ENCODE measurements at places on chromosomes 2 and 18.

- DNase-seq = no peak
Measured at GRCh38 chr2:237738255-237738654, 60.3 kb upstream of the RBM44 start.

DNA sequence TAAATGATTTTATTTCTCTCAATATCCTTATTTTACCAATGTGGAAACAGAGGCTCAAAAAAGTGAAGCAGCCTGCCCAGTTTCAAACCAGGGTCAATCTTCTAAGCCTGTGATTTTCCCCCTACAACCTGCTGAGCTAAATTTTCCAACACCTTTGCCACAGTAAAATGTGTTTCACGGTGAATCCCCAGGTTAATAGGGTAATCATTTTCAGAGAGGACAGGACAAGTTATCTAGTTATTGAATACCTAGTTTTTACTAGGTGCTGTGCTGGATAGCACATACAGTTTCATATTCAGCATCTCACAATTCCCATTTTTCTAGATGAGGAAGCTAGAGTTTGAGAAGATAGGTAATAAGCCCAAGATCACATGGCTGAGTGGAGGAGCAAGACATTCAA is 236.6 kb downstream of the PTH2R start:
- DNase-seq = no peak

GRCh38 chr2:127662937-127663565 is 12.3 kb downstream of the LIMS2 start:
- DNase-seq = no peak

DNA sequence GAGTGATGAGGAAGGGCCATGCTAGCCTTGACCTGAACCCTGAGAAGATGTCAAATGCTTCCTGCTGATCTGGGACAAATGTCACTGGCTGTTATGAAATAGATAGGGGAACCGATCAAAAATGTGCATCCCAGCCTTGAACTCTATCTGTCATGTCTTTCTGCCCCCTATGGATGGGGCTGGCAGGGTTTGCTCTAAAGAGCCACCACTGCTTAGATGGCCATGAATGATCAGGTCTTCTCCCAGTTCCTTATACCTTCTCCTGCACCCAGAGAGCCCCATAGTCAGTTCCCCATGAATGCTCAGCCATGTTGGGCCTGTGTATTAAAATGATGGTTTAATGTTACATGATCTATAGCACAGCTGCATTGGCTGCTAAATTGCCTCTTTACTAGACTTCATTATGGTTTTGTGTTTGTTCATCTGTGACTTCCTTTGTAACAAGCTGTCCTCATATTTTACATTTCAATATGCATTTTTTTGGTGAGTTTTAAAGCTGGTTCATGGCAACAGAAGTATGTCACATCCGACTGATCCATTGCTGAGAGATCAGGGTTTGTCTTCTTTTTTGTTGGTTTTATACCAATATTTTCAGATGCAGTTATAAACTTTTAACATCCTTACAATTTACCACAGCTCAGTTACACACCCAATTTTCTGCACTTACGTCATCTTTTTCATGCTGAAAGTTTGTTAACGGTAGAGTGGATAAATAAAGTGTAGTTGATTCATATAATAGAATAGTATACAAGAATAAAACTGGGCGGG is 56.3 kb upstream of the SMAD2 start:
- no peak for DNase-seq

DNA sequence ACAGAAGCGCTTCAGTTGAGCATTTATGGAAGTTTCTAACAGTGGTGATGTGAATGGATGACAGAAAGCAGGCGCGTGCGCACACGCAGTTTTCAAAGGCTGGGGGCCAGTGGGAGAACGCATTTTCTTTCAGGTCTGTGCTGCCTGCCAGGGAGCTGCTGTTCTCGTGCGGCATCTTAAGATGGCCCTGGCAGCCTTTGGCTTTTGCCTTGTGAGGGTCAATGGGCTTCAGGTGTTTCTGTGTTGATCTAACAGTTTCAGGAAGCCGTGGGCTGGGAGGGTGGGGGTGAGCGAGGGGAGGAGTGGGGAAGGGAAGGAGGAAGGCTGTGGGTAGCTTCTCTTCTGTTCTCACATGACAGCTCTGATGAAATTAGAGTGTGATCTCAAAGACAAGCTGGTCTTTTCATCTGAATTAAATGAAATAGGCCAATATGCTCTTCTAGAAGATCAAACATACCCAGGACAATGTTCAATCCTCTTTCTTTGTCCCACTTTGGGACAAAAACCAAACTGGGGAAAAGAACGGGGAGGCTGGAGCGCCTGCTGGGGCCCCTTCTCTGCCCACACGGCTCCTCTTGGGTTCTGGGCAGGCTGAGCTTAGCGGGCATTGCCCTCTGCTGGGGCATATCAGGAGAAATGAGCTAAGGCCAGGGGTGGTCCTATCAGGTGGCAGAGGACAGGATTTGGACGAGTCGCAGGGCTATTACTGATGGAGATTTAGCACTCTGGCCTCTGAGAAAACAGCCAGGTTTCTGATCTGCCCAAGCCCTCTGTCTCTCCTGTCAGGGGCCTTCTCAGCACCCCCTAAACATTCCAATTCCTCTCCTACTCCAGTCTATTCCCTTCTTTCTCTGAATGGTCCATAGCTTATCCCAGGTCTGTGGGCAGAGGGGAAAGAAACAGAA is 126.2 kb upstream of the LGALSL start:
- DNase-seq = peak; percentile 12

- no peak for DNase-seq
Measured at GRCh38 chr2:177568390-177568789, 175.8 kb downstream of the AGPS start.

DNA sequence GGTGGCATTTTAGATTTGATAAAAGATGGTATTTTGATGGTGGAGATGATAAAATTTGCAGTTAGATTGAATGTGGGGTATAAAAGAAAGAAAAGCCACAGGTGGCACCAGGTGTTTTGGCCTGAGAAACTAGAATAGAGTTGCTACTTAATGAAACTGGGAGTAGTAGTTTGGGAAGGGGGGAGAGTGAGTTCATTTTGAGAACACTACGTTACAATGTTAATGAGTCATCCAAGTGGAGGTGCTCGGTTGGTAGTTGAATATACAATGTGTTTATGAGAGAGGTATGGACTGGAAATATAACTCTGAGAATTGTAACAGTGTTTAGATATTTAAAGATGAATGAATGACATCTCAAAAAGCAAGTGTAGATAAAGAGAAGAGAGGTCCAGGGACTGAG is 26.4 kb downstream of the EPG5 start:
- DNase-seq = no peak

DNA sequence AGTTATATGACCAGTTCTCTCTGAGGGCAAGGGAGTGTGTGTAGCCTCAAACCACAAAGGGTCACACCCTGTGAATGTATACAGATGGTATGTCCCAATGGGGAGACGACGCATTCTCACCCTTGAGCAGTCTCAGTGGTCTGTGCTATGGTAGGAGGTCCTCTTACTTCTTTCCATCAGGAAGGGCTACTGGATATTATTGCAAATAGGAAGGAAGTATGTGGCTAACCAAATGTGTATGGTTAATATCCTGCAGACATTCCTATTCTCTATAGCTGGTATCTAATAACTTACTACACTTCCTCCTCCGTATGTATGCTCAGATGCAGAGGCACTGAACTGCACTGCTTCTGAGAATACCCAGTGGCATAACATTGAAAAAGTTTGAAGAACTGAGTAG is 306.7 kb upstream of the CCDC68 start:
- DNase-seq = no peak

- no peak for DNase-seq
Measured at GRCh38 chr2:206353685-206354084, 79.2 kb downstream of the ZDBF2 start.

GRCh38 chr2:181250691-181251090 is 206.5 kb upstream of the ITGA4 start:
- DNase-seq = no peak

- no peak for DNase-seq
Measured at GRCh38 chr2:229160180-229160579, 110.9 kb downstream of the PID1 start.

- no peak for DNase-seq
Measured at GRCh38 chr18:50737127-50737526, 82.7 kb downstream of the MRO start.

DNA sequence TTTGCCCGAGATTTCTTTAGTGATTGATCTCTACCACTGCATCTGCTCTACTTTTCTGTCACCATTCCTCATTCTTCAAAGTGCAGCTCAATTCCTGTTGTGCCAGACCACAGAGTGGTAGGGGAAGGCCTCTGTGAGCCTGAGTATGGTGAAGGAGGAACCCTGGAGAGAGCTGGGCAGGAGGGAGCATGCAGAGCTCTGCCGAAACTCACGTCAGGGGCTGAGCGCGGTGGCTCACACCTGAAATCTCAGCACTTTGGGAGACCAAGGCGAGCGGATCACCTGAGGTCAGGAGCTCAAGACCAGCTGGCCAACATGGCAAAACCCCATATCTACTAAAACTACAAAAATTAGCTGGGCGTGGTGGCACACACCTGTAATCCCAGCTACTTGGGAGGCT is 54.1 kb downstream of the PKP4 start:
- no peak for DNase-seq

DNA sequence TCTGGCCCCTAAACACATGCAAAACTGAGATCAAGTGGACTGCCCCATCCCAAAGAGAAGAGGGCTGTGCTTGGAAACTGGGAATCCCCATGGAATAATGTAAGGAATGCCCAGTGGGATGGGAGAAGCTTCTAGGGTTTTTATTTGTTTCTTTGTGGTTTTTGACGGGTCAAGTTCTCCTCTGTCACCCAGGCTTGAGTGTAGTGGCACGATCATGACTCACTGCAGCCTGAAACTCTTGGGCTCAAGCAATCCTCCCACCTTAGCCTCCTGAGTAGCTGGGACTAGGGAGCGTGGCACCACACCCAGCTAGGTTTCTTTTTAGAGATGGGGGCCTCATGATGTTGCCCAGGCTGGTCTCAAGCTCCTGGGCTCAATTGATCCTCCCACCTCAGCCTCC is 101.7 kb upstream of the ZSWIM2 start:
- DNase-seq = no peak

- DNase-seq = no peak
Measured at GRCh38 chr18:77755187-77755586, 505.5 kb downstream of the GALR1 start.

DNA sequence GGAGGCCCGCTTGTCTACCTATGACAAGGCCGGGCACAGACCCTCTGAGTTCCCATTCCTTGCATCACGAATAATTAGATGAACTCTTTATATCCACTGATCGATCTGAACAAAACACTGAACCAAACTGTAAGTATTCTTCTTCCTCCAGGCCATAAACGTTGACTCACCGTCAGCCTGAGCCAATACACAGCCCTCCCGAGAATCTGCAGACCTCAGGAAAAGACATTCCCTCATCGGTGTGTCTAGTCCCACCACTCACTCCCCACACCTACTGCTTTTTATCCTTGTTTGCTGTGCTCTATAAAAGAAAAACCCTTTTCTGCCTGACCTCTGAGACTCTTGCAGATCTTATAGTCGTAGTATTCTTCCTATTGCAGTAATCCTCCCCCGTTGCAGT is 41.0 kb downstream of the TMEM87B start:
- DNase-seq = no peak

DNA sequence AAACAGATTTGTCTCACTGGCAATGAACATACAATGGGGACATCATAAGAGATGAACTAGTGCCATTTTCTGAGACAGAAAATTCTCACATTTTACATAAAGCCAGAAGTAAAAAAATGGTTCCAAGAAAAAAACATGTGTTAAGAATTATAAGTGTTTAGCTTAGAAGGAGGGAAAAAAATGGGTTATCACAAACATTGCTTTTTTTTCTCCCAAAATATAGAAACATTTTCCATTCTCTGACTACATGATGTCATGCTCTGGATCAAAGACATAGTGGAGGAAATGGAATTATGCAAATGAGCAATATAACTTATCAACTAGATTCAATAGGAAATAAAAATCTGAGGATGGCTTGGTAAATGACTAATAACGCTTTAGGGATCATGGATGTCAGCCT is 49.8 kb downstream of the SPATS2L start:
- no peak for DNase-seq

GRCh38 chr2:240928476-240929363 is 22.6 kb downstream of the CROCC2 start:
- no peak for DNase-seq

DNA sequence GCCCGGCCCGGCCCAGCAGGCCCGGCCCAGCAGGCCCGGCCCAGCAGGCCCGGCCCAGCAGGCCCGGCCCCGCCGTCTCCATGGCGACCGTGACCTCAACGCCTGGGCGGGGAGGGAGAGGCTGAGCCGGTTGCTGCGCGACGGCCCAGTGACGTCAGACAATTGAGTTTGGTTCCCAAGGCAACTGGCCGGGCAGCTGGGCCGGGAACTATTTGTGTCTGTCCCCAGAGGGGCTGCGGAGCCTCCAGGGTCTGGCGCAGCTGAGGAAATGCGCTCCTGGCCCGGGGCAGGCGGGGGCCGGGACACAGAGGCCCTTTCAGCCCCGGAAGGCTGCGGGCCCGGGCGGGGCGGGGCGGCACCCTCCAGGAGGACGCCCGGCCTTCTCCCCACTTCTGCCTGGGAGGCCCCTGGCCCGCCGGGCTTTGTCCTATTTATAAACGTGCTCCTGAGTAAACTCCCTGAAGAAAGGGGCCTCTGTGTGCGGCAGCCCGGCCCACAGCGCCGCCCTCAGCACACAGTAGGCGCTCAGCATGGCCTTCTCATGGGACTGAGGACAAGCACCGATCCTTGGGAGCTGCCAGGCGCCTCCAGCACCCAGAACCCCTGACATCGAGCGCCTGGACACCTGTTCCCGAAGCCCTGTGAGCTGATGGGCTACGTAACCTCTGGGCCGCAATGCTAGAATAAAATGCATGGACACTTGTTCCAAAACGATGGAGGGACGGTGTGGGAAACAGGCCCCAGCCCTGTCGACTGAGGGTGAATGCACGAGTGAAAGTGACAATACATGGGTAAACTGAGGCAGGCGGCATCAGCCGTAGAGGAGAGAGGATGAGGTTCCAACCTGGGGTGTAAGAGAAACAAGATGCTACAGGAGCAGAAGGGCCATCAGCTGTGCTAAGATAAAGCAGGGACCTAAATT is 12.3 kb downstream of the TEX44 start:
- peak; percentile 97 for DNase-seq

GRCh38 chr2:165074323-165074722 is 119.0 kb upstream of the SLC38A11 start:
- no peak for DNase-seq

- DNase-seq = no peak
Measured at GRCh38 chr18:3721771-3722648, 272.0 kb downstream of the TGIF1 start.

- DNase-seq = no peak
Measured at GRCh38 chr2:149456285-149456684, 125.9 kb downstream of the LYPD6 start.

- no peak for DNase-seq
Measured at GRCh38 chr2:25817006-25817405, 61.3 kb downstream of the ASXL2 start.
